ENCODE measurements at places on chromosomes 5 and 9.
A peak's percentile ranks its signal among the peaks of the same experiment; 100 is the strongest.

DNA sequence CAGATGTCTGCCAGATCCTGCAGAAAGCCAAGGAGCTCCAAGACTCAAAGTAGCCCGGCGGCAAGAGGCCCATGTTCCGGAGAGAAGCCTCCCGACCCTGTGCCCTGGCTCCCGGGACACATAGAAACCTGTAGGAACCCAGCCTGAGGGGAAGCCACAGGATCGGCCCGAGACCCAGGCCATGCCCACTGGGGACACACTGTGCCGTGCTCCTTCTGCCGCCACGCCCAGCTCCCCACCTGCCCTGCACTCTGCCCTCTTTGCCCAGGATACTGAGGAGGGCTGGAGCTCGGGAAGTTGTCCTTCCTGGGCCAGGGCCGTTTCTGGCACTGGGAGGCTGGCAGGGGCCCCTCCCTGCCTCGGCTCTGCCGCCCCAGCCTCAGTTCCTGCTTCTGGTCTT, 10.5 kb upstream of the ENDOG start:
- no peak for DNase-seq

DNA sequence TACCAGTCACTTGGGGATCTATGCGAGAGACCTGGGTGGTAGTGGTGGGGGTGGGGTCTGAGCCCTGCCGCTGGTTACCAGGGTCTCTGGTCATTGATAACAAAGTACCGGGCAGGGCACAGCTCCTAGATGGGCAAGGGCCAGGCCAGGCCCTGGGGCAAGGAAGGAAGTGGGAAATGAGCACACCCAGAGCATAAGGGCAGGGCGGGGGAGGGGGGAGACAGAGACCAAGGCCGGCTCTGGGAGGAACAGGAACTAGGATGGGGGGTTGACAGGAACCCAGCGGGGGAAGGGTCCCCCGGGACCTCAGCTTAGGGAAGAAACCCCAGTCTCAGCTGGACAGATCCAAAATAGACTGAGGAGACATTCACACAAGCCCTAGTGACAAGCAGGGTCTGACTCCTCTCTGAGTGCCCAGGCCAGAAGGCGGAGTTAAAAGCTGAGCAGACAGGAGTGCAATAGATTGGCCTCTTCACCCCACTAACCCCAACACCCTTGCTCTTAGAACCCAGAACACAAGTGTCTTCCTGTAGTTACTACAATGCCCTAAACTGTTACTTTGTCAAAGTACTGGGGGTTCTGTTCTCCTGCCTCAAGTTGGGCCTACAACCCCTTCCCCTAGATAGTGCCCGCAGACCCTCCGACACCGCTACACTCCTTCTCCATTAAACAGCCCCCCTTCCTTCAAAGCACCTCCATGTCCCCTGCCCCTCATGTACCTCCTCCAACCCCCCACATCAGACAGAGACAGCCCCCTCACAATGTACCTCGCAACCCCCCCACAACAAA, 628 bp downstream of the ATOSB start:
- DNase-seq = peak; percentile 20

- DNase-seq = peak; percentile 94
Measured at GRCh38 chr9:36765468-36766341, 193.0 kb downstream of the MELK start.

DNA sequence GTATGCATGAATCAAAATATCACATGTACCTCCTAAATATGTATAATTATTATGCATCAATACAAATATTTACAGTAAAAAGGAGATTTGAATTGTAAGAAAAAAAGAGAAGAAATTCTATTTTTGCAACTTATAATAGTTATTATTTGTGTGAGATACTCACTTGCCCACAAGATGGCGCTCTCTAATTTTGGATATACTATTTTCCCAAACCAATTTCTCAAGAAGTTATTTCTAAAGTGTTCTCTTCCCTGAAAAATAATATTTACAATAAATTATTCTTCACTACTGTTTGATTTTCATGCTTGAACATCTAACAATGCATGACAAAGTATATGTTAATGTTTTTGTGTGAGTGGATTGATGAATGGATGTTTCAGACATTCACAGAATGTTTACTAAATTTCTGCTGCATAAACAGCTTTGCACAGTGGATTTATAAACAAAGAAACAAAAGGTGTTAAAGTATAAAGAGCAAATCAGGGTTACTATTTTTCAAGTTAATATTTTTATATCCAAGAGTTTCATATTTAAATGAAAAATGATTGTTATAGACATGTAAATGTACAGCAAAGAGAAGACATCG, 503.4 kb downstream of the PDE4D start:
- DNase-seq = peak; percentile 54

DNA sequence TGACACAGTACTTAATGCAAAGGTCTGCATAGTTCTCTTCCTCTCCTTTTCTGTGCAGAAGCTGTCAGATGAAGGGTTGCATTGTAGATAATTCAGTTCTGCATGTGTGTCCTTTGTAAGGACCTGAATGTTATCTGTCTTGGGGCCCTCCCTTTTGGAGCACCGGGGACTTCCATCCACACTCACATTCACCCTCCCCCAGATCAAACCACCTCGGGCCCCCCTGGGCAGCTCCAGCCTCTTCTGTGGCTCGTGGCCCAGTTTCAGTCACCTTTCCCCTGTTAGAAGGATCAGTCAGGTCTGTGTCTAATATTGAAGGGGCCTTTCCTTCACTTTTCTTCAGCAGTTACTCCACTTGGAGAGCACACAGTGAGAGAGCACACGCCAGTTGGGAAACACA, 11.0 kb downstream of the DMRT1 start:
- no peak for DNase-seq

- no peak for DNase-seq
Measured at GRCh38 chr9:107169796-107170195, 113.3 kb upstream of the RAD23B start.

DNA sequence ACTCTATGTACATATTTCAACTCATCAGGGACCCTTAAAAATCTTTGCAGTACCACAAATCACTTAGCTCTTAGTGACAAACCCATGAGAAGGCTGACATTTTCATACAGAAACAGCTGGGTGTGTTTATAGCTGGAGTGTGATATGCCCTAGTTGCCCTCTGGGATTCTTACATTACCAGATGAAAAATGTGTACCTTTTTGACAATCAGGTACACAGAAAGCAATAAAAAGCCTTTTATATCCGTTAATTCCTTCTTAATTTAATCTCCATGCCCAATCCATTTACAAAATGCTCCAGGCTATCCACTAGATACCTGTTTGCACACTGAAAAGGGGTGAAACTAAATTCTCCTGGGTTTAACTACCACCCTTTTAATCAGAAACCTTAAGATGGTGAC, 222.9 kb downstream of the KIAA0825 start:
- no peak for DNase-seq

GRCh38 chr5:95976606-95977005, 15.0 kb upstream of the ELL2 start:
- no peak for DNase-seq

DNA sequence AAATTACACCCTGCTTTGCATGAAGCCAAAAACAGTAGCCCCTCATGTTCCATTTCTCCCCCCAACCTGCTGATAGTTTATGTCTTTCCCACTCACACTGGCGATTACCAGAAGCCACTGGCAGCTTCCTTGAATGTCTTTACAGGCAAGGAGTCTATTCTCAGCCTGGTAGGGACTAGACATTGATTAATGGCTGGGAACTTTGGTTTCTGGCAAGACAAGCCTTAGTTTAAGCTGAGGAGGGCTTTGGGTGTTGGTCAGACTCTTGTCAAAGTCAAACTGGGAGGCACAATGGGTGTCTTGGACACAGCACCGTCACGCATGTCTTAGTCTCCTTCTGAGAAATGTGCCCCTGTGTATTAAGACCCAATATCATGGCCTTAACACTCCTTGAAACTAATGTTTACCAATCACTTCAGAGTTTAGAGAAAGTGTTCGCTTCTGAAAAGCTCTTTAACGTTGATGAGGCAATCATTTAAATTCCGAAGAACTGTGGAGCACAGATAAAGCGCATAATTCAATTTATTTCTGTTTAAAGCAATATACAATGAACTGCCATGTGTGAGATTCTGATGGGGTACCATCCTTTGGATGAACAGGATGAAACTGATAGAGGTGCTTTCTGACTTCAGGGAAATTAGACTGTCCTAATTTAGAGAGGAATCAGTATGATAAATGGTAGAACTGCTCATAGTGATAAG, 53.9 kb upstream of the CPEB4 start:
- DNase-seq = no peak

DNA sequence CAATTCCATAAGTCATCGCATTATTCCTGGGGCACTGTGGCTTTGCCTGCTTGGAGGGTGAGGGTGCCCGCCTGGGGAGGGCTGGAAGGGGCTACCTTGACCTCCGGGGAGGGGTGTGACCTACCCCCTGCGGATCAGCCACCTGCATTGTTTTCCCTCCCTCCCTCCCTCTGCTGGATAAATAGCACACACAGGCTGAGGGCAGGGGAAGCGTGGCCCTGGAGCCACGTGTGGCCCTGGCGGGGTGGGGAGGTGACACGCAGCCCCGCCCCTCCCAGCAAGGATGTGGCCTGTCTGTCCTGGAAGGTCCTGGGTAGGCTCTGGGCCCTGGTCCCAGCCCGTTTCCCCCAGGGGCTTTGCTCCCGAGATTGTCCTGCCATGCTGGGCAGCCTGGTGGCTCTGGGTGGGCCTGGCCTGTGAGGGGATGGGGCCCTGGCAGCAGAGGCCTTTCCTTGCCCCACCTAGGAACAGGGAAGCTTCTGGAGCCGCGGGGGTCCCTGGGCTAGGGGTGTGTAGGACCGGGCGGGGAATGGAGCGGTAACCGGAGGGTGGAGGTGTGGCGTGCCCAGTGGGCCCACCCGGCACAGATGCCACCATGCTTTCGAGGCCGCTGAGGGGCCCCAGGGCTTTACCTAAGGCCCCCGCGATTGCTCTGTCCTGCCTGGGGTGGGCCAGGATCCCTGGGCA, 33.4 kb downstream of the RXRA start:
- no peak for DNase-seq

- DNase-seq = no peak
Measured at GRCh38 chr5:52799358-52799982, 11.8 kb downstream of the ITGA1 start.

DNA sequence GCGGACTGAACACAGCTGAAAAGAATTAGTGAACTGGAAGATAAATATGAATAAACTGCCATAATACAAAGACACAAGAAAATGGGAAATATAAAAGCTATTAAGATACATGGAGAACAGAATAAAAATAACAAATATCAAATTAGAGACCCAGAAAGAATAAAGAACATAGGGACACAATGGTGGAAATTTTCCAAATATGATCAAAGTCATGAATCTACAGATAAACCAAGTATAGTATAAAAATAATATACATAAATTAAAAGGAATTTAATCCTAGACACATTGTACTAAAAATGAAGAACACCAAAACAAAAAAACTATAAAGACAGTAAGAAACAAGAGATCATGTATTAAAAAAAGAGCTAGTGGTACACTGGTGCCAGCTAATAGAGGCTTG, 194.9 kb downstream of the MLLT3 start:
- no peak for DNase-seq

GRCh38 chr5:35804841-35805240, 51.9 kb upstream of the IL7R start:
- DNase-seq = no peak

DNA sequence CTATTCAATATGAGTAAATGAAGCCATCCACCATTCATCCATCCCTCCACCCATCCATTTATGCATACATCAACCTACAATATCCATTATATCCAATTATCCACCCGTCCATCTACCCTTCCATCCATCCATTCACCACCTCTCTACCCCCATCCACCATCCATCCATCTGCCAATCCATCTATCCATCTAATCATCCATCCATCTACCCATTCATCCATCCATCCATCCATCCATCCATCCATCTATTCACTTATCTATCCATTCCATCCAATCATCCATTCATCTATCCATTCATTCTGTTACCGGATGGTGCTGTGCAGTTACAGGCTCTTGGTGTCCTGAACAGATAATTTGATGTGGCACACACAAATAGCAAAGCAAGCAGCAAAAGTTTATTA, 10.7 kb downstream of the PAEP start:
- DNase-seq = no peak

DNA sequence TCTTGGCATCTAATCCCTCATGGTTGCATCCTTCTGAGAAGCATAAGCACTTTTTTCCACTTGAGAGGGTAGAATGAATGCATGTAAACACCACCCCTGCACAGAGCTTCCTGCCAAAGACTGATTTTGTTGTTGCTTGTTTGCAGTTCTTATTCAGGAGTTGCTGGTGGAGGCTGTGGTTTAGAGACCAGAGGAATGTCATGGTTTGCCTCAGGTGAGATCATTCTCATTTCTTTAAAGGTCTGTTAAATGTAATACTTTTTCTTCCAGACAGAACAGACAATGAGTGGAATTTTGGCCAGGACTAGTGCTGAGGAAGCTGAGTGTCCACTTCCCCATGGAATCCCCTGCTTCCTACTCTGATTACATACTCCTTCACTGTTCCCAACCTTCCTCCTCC, 3.2 kb upstream of the TNC start:
- no peak for DNase-seq

GRCh38 chr5:25006237-25006636, 361.5 kb upstream of the CDH10 start:
- peak; percentile 83 for DNase-seq

DNA sequence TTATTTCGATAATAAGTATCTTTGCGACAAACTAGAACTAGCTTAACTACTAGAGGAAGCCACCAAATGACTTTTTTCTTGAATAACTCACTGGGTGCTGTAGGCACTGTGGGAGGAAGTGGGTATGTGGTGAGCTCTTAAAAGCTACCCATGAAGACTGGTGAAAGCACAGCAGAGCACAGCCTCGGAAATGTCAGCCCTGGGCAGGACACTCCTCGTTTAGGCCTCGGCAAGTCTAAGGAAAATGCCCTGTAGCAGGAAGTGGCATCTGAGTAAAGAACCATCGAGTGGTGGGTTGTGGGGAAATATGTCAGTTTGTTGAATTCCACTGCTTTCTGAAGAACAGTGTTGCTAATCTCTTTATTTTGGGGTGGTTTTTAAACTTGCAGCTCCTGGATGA, 44.0 kb upstream of the NCS1 start:
- no peak for DNase-seq

GRCh38 chr5:76818844-76819831, at the start of gene F2RL1:
TSS of gene F2RL1 (plus strand) at chr5:76819030. CDS start at chr5:76819183, 153 bp downstream.
- peak; percentile 67 for DNase-seq

- DNase-seq = no peak
Measured at GRCh38 chr9:36956908-36957307, 77.2 kb downstream of the PAX5 start.

DNA sequence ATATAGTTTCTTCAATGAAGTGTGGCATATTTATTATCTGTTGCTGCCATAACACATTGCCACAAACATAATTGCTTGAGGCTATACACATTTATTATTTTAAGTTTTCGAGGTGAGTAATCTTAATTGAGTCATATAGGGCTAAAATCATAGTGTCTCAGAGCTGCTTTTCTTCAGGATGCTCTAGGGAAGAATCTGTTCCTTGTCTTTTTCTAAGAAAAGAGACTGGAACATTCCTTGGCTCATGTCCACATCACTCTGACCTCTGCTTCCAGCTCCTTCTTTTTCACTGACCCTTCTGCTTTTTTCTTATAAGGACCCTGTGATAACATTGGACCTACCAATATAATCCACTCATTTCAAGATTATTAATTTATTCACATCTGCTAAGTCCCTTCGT, 632.4 kb upstream of the TYRP1 start:
- DNase-seq = no peak

- no peak for DNase-seq
Measured at GRCh38 chr5:18744441-18744840, 1110.2 kb downstream of the TAF11L14 start.

All from NCI-H1417 (cell line).